ENCODE measurements at places on chromosomes 13 and 19.

- DNase-seq: no peak
Observed at GRCh38 chr19:21134934-21135366, 6.9 kb upstream of the ZNF431 start.

- DNase-seq: no peak
Observed at GRCh38 chr13:48125794-48126228, 30.9 kb upstream of the MED4 start.

- DNase-seq: no peak
Observed at GRCh38 chr13:95509521-95510310, 42.8 kb upstream of the CLDN10 start.

GRCh38 chr13:75637181-75637750, 1.1 kb downstream of the LMO7 start:
- peak; percentile 58 for DNase-seq

DNA sequence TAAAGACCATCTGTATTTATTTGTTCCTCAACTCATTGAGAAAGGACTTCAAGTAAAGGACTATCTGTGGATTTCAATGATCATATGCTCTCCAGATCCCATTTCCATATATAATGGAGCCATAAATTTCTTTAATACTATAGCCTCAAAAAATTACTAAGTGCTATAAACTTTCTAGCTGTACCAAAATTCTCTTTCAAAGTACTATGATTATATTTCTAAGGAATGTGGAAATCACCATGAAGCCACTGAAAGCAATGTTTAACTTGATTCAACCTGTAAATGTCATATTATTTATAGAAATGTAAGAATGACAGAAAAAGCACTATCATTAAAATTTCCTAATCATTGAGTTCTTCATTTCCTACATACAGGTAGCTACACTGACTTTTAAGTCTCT, 20.7 kb downstream of the TBC1D4 start:
- no peak for DNase-seq

- DNase-seq: no peak
Observed at GRCh38 chr13:33353210-33353609, 67.7 kb upstream of the STARD13 start.

DNA sequence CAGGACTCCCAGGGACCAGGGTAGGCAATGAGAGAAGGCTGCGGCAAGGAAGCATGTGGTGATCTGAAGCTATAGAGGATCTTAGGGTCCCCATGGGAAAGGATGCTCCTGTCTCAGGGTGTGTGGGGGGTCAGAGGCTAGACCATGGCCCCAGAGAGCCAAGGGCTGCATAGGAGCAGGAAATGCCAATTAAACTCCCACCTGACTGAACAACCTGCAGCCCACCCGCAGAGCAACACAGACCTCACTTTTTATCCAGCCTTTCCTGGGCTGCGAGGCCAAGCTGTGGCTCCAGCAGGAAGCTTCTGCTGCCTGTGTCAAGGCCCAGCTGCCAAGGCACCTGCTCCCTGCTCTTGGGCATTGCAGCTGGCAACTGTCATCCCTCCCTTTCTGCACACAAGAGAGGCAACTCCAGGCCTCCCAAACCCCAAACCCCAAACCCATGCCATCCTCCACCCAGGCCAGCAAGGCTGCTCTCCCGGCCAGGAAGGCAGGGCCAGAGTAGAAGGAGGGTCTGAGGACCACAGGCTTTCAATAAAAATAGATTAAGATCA, 290.1 kb downstream of the FOXO1 start:
- DNase-seq: no peak

DNA sequence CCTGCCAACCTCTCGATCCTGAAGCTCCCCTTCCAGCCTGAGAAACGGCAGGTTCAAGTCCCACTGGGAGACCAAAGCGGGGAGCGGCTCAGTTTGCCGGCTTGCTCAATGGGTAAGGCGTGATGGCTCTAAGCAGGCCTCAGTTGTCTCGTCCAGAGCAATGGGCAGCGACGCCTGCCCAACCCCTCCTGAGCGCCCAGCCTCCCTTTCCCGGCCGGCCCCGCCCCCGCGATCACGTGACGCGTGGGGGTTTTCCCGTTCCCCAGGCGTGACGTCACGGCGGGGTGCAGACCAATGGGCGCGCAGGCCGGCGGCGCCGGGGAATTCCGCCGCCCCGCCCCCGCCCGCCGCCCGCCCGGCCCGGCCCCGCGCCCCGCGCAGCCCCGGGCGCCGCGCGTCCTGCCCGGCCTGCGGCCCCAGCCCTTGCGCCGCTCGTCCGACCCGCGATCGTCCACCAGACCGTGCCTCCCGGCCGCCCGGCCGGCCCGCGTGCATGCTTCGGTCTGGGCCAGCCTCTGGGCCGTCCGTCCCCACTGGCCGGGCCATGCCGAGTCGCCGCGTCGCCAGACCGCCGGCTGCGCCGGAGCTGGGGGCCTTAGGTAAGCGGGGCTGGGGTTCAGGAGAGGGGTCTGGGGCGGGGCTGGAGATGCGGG, at the start of gene RELB:
Gene RELB (plus strand): TSS at position 378 of the 653 bp plus-strand sequence. CDS start 116 bp downstream, at position 494.
- DNase-seq: peak; percentile 100

DNA sequence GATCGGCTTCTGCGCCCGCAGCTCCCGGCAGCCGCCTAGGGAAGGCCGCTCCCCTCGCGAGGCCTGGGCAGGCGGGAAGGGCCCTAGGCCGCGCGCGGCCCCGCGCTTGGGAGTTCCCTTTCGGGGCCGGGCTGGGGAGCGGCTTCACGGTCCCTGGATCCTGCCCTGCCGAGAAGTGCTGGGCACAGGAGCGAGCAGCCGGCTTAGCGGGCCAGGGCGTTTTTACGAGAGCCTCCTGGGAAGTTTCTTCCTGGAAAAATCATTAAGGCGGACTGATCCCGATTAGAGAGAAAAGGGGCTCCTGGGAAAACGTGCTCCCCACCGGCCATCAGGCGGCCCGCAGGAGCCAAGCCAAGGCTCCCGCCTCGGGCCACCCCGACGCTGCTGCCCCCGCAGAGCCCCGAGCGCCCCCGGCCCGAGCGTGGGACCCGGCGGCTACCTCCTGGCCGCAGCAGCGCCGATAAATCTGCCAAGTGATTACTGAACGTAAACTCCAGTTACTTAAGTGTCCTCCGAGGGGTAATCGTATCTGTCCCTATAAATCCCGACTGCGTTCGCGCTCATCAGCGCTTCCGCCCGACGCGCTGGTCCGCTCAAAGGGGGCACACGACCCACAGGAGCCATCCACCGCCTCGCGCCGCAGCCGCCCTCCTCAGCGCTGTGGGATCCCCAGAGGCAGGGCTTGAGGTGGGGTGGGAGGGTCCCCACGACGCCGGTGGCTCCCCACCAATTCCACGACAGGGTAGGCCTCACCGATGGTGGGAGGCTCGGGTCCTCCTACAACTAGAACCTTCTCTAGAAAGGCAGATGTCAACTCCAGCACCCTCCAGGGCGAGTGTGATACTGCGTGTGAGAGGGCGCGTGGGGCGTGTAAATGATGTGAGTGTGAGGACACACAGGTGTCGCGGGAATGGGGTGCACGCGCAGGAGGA, 2.8 kb downstream of the ZIC5 start:
- DNase-seq: peak; percentile 78

DNA sequence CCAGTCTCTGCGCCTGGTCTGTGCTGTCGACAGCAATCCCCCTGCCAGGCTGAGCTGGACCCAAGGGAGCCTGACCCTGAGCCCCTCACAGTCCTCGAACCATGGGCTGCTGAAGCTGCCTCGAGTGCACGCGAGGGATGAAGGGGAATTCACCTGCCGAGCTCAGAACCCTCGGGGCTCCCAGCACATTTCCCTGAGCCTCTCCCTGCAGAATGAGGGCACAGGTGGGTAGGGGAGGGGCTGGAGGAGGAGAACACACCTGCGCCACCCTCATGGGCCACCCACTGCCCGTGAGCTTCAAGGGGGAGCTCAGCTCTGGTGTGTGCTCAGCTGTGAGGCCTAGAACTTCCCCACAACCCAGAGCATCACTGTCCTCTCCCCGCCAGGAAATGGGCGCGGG, 38.6 kb upstream of the CD33 start:
- peak; percentile 41 for DNase-seq

- DNase-seq: no peak
Observed at GRCh38 chr13:106337096-106337850, 198.2 kb downstream of the EFNB2 start.

DNA sequence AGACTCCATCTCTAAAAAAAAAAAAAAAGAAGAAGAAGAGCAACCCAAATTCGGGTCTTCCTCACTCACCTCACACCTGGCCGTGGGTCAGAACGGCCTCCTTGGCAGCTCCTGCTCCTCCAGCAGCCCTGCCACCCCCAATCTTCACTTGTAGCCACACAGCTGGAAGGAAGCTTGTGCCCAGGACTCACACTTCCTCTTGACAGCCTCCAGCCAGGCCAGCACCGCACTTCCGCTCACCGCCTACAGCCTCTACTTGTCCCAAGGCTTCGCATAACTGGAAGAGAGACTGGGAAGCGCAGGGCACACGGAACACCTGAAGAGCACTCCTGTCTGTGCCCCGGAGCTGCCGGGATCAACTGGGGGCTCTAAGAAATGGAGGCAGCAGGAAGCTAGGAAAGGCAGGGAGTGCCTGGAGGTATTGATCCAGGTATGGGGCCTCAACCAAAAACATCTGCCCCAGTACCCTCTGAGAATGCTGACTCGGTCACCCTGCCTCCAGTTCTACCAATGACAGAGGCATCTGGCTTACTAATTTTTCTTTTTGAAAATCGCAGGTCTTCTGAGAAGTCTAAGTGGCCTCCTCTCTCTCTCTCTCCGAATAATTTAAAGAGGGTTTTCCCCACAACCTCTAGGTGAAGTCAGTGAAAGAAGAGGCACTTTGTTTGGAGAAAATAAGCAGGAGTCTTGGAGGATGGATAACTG, 31.1 kb upstream of the ATP12A start:
- DNase-seq: no peak

GRCh38 chr13:27295096-27295495, 24.5 kb downstream of the RASL11A start:
- no peak for DNase-seq

- DNase-seq: peak; percentile 90
Observed at GRCh38 chr19:18280247-18281081, 958 bp downstream of the JUND start.

DNA sequence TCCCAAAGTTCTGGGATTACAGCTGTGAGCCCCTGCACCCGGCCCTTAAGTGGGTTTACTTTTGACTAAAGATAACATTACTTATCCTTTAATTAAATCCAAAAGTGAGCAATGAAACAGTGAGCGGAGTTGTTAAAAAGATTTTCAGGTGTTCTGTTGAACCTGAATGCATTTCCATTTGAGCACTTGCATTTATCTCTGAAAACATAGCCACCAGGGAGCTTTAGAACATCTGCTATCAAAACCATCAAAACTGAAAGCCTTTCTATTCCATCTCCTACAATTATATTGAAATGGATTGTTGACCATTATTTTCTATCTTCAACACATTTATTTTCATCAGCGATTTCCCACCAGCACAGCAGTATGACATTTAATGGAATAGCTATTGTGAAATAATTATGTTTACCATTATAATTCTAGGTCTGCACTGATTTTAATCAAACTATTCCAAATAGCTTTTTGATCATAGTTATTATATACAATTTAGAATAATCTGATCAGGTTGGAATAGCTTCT, 269.0 kb downstream of the FGF14 start:
- no peak for DNase-seq

DNA sequence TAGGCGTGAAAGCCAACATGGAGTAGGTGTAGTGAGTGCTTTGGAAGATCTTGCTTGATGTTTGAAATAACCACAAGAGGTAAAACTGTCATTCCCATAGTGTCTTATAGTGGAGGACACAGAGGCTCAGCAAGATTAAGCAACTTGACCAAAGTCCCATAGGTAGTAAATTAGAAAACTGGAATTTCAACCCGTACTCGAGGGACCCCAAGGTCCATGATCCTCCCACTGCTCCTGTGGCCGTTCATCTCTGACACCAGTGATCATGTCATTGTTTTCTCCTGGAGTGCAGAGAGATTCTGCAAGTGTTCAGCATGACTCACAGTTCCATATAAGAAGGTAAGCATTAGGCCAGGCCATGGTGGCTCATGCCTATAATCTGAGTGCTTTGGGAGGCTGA, 126.9 kb downstream of the FGF9 start:
- no peak for DNase-seq

DNA sequence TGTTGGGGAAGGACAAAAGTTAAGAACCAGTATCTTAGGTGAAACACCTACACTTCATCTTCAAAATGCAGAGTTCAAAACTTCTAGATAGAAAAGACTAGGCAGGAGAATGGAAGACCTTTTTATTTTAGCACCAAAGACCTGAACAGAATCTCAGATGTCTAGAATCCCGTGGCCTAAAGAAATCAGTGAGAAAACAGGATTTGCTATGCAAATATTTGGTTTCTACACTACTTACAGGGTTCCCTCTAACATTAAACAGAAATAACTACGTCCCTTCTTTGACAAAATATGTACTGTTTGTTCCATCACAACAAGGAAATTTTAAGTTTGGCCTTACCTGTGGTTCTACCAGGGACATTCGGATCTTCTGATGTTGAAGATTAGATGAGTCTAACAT, 21.5 kb downstream of the DIS3 start:
- DNase-seq: no peak
